ENCODE measurements at places on chromosomes 5 and 9. TPM values are rescaled to one million over a fixed set of nuclear protein-coding genes. Genes with fewer than 3 reads are reported as not detected.

The CXCL14 gene
- total RNA-seq: not detected

The SLC6A7 gene
- total RNA-seq: 0.10 TPM

The PCDHB15 gene
- total RNA-seq: not detected

The AP3B1 gene
- total RNA-seq: 72.1 TPM

The KIAA0825 gene
- total RNA-seq: 2.5 TPM

The PCDHA10 gene
- not detected for total RNA-seq

The SELENOP gene
- total RNA-seq: 1.7 TPM

The ATP10B gene
- under 0.01 TPM for total RNA-seq

The GFI1B gene
- 13.6 TPM for total RNA-seq

The LCNL1 gene
- 0.10 TPM for total RNA-seq

The VAV2 gene
- 4.5 TPM for total RNA-seq

The SEPTIN8 gene
- 3.8 TPM for total RNA-seq

The CFAP77 gene
- not detected for total RNA-seq

The CAPSL gene
- total RNA-seq: not detected

The NR6A1 gene
- 0.42 TPM for total RNA-seq

The BAAT gene
- total RNA-seq: 0.10 TPM

The SLC46A2 gene
- total RNA-seq: 0.94 TPM

The PAEP gene
- not detected for total RNA-seq

The KCNT1 gene
- 0.10 TPM for total RNA-seq

The NTRK2 gene
- total RNA-seq: 0.10 TPM

The RASEF gene
- total RNA-seq: under 0.01 TPM

The NR2F1-AS1 gene
- not detected for total RNA-seq

The ANKHD1 gene
- 227 TPM for total RNA-seq

The NXNL2 gene
- total RNA-seq: not detected

The DMRT3 gene
- not detected for total RNA-seq

The NUP188 gene
- total RNA-seq: 34.9 TPM

The SLC27A4 gene
- total RNA-seq: 2.1 TPM

The ADAMTS12 gene
- under 0.01 TPM for total RNA-seq

The DOCK2 gene
- 244 TPM for total RNA-seq
